ENCODE measurements at places on chromosomes 16 and 17.

DNA sequence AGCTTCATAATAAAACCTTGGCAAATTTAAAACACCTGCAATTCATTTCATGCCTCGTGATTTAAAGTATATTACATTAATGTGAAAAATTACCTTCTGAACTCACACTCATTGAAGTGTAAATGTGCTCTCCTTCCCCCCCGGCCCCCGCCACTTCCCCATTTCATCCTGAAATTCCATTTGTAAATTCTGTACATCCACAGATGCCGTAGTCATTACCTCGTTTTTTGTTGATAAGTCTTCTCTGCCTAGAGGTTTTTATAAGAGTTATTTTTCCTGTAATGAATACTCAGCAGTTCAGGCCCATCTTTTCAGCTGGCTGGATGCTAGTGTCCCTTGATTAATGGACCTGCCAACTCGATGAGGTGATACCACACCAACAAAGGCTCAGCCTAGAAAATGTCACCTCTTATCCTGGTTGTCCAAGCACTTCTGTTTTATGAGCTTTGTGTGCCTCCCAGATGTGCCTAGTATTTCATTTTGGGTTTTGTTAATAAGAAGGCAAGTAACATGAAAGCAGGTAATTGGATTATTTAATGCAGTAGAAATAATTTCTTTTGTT, 64.8 kb upstream of the KIFC3 start:
- DNase-seq, result no peak

DNA sequence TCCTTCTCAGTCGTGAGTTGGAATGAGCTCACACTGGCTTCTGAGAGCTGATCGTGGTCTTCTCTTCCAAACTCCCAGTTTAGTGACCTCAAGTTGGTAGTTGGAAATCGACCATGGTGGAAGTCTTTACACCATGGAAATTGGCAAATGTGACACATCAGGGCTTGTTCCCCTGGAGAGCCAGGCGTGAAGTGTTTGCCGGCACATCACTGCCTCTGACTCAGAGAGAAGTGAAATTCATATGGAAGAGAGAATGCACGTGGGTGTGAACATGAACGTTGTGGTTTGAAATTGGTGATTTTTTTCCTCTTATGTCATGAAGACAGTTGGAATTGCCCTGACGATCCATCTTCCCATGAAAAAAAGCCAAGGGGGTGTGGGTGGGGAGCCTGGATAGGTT, 47.4 kb downstream of the AXIN2 start:
- no peak for DNase-seq

DNA sequence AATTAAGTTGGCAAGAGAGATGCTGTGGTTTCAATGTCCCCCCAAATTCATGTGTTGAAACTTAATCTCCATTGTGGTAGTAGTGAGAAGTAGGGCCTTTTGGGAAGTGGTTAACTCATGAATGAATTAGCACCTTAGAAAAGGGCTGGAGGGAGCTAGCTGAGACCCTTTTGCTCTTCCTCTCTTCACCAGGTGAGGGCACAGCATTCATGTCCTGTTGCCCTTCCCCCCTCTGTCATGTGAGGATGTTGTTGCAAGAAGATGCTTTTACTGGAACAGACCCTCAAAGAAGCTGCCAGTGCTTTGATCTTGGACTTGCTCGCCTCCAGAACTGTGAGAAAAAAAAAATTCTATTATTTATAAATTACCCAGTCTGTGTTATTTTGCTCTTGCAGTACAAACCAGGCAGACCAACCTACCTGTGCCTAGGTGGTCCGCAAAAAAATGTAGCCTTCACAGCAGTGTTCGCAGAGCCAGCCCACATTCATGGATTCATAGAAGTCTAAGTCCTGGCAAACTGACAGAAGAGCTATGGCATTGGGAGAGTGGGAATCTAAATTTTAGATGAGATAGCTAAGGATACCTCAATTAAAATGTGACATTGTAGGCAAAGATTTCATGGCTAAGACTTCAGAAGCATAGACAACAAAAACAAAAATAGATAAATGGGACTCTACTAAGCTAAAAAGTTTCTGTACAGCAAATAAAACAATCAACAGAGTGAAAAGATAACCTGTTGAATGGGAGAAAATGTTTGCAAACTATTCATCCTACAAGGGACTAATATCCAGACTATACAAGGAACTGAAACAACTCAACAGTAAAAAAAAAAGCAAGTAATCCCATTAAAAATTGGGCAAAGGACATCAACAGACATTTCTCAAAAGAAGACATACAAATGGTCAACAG, 32.0 kb upstream of the ABCA5 start:
- DNase-seq, result no peak

- DNase-seq, result no peak
Measured at GRCh38 chr16:71537643-71538042, 11.4 kb downstream of the CHST4 start.

- no peak for DNase-seq
Measured at GRCh38 chr16:88439706-88440105, 13.4 kb upstream of the ZFPM1 start.

DNA sequence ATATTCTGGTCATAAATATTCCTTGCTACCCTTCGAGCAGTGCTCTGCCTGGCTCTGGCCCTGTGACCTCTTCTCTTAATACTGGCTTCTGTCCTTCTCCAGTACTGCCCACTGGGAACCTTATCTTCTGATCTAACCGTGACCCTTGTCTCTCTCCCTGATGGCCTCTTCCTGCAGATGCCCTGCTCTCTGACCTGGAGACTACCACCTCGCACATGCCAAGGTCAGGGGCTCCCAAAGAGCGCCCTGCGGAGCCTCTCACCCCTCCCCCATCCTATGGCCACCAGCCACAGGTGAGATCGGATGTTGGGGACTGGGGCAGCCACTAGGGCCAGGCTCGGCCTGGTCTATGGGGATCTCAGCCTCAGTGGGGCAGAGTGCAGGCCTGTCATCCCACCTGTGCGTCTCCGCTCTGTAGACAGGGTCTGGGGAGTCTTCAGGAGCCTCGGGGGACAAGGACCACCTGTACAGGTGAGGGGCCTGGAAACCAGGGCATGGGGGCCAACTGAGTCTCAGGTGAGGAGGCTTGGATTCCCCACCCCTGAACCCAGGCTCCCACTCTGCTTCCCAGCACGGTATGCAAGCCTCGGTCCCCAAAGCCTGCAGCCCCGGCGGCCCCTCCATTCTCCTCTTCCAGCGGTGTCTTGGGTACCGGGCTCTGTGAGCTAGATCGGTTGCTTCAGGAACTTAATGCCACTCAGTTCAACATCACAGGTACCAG, 1.5 kb downstream of the TGFB1I1 start:
- DNase-seq, result no peak

- DNase-seq, result no peak
Measured at GRCh38 chr16:53773150-53773846, 69.3 kb downstream of the FTO start.

GRCh38 chr16:31427441-31428278, 500 bp downstream of the COX6A2 start:
- no peak for DNase-seq

DNA sequence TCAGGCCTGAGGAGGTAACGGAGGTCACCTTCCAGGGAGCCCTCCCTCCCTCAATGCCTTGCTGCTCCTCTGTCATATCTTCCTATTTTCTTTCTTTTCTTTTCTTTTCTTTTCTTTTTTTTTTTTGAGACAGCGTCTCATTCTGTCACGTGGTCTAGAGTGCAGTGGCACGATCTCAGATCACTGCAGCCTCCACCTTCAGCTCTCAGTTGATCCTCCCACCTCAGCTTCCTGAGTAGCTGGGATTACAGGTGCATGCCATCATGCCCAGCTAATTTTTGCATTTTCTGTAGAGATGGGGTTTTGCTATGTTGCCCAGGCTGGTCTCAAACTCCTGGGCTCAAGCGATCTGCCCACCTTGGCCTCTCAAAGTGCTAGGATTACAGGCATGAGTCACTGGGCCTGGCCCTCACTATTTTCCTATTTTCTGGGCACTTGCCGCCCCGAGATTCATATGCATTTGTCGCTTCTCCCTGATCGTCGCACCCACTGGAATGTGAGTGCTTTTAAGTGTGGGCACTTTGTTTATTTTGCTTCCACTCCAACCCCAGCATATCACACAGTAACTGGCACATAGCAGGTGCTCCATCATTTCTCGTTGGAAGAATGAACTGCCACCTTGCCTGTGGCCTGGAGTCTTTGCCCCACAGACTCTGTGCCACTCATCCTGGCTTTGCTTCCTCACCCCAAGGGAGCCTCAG, 31.7 kb downstream of the CPNE2 start:
- DNase-seq, result no peak

DNA sequence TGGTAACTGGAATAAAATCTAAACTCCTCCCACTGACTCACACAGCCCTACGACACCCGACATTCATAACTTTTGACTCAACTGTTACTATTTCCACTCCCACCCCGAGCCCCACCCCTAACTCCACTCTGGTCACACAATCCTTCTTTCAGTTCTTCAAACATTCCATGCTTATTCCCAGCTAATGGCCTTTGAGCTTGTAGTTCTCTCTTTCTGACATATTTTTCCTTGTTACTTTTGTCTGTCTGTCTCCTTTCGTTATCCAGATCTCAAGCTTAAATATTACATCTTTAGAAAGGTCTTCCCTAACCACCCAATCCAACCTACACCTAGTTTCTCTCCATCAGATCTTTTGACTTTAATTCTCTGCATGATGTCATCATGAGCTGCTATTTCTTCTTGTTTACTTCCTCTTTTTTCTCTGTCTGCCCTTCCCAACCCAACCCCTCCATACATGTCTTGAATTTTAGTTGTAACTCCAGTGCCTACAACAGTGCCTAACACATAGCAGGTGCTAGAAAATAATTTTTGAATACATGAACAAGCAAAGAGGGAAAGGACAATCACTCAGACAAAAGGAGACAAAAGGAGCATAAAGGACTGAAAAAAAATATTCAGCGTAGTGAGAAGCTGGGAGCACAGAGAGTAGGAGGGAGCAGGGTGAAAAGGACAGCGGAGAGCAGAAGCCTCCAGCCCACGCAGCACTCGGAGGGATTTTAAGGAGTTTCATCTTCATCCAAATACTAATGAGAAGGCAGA, 65.2 kb upstream of the SMIM36 start:
- no peak for DNase-seq

GRCh38 chr16:88864521-88864920, 1.9 kb downstream of the PABPN1L start:
- DNase-seq, result no peak

DNA sequence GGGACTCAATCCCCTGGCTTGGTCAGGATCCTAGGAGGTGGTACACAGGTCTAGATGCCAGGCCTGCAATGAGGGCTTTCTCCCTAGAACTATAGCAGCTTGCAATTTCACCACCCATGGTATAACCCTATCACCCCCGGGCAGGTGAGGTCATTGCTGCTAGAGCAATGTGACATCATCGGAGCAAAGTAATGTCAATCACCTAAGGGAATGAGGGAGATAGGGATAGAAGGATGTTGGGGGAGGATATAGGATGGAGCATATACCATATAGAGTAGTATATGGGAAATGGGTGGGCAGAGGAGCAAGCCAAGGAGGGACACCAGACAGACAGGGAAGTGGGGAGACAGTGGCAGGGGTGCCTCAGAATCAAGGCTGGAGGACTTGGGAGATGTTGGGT, 3.3 kb downstream of the KCNH4 start:
- DNase-seq, result no peak

DNA sequence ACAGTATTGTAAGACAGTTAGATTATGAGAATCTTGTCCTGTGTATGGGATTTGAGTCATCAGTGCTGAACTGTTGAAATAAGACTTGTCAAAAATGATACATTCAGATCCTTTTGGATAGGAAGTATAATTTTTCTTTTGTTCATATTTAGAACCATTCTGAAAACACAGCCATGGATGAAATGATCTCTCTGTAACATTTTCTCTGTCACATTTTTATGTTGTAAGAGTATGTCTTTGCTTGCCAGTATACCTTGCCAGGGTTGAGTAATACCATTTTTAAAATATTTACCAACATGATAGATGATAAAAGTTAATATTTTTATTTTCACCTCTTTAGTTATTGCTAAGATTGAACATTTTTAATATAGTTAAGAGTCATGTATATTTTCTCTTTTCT, 45.0 kb downstream of the NSRP1 start:
- DNase-seq, result no peak

DNA sequence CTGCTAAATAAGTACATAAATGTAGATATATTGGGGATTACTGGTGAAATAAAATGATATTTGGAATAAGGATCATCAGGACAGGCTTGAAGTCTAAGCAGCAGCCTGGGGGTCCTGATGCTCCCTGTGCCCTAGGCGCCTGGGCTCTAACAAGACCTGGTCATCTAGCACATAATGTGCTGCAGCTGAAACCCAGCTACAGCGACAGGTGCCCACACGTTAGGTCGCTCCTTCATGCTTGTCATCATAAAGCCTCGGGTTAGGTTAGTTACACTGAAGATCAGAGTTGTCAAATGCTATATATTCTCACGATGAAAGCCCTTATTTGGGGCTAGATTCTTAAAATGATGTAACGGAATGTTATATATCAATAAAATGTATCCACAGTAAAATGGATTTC, 11.5 kb downstream of the NARF start:
- DNase-seq, result no peak
